PC-9 (cell line): ENCODE measurements at places on chromosomes 2 and 18. TPM values are rescaled to one million over a fixed set of nuclear protein-coding genes. Genes with fewer than 3 reads are reported as not detected.

The PLCD4 gene
- 0.74 and 1.3 TPM in 2 replicates for total RNA-seq

The GNAL gene
- total RNA-seq = 0.98 and 3.3 TPM in 2 replicates

The CNDP1 gene
- not detected in 2 replicates for total RNA-seq

The STEAP3 gene
- total RNA-seq = 23.0 and 26.3 TPM in 2 replicates

The DCDC2C gene
- total RNA-seq = not detected in 2 replicates

The GAL3ST2 gene
- total RNA-seq = 3.9 and 4.3 TPM in 2 replicates

The ALPG gene
- 0.76 and 1.2 TPM in 2 replicates for total RNA-seq

The OLA1 gene
- 172 and 263 TPM in 2 replicates for total RNA-seq

The NYAP2 gene
- 0.30 and 0.65 TPM in 2 replicates for total RNA-seq

The CHRNG gene
- not detected in 2 replicates for total RNA-seq

The CYRIA gene
- total RNA-seq = 3.9 and 4.0 TPM in 2 replicates

The MAP3K19 gene
- not detected in 2 replicates for total RNA-seq

The TBR1 gene
- total RNA-seq = not detected in 2 replicates

The SRBD1 gene
- total RNA-seq = 17.8 and 20.9 TPM in 2 replicates

The CENPA gene
- total RNA-seq = 43.6 and 48.8 TPM in 2 replicates

The FAM228A gene
- total RNA-seq = not detected in 2 replicates

The DNAJB2 gene
- 38.5 and 47.5 TPM in 2 replicates for total RNA-seq

The ACYP2 gene
- total RNA-seq = 23.9 and 25.9 TPM in 2 replicates

The SLC14A1 gene
- not detected in 2 replicates for total RNA-seq

The SNORC gene
- 10.4 and 20.0 TPM in 2 replicates for total RNA-seq

The CRYGD gene
- total RNA-seq = not detected in 2 replicates

The DSG4 gene
- not detected in 2 replicates for total RNA-seq

The SERPINB10 gene
- total RNA-seq = not detected in 2 replicates

The GRB14 gene
- 2.8 and 3.4 TPM in 2 replicates for total RNA-seq

The SP9 gene
- total RNA-seq = not detected in 2 replicates

The PLGLB2 gene
- 0.90 and 1.9 TPM in 2 replicates for total RNA-seq

The STPG4 gene
- total RNA-seq = 6.5 and 8.7 TPM in 2 replicates

The ZBTB7C gene
- total RNA-seq = not detected in 2 replicates

The IL36B gene
- not detected in 2 replicates for total RNA-seq

The DCC gene
- total RNA-seq = not detected in 2 replicates

The LIPG gene
- total RNA-seq = 22.7 and 30.9 TPM in 2 replicates

The KIF1A gene
- total RNA-seq = not detected in 2 replicates

The TCF23 gene
- not detected in 2 replicates for total RNA-seq

The ZNF804A gene
- not detected in 2 replicates for total RNA-seq

The CAB39 gene
- 70.9 and 86.1 TPM in 2 replicates for total RNA-seq
